ENCODE measurements at places on chromosomes 6 and 20.

- DNase-seq, result no peak
Measured at GRCh38 chr6:56223995-56224394, 23.4 kb downstream of the COL21A1 start.

- DNase-seq, result no peak
Measured at GRCh38 chr20:60269573-60270162, 311.4 kb downstream of the CDH26 start.

DNA sequence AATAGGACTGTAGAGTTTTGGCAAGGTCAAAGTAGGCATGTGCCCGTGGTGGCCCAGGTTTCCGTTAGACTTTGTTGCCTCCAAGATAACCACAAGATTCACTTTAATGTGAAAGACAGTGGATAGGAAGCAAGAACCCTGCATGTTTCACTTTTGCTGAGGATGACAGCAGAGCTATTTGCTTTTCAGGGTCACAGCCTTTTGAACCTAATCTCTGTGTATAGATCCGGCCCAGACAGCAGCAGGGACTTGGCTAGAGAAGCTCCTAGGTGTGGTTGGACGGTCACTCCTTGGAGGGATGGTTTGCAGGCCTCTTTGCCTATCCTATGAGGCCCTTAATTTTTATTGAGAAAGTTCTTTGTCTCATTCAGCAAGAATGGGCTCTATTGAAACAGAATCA is 538.8 kb downstream of the HACE1 start:
- DNase-seq, result no peak

- no peak for DNase-seq
Measured at GRCh38 chr6:168209420-168209819, 110.2 kb downstream of the DACT2 start.

- no peak for DNase-seq
Measured at GRCh38 chr6:29919506-29920445, 22.6 kb upstream of the HLA-A start.

- no peak for DNase-seq
Measured at GRCh38 chr6:6330407-6330806, 9.9 kb upstream of the F13A1 start.

GRCh38 chr6:164014346-164015087 is 600.0 kb downstream of the QKI start:
- DNase-seq, result no peak

- DNase-seq, result no peak
Measured at GRCh38 chr20:62578294-62578897, 63.9 kb upstream of the SLCO4A1 start.

GRCh38 chr6:166743406-166744222 is 116.6 kb upstream of the RPS6KA2 start:
- no peak for DNase-seq

DNA sequence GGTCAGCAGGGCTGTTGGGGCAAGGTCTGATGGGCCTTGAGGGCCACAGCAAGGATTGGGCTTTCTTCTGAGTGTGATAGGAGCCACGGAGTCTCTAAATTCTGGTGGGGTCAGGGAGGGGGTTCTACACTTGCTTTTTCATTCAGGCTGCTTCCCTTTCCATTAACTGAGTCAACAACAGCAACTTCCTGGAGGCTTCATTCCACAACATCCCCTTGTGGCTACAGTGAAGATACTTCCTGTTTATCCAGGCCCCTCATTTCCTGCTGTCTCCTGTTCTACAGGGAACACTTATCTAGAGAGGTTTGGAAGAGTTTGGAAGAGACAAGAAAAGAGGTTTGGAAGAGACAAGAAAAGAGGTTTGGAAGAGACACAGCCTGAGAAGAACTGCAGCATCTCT is 144.8 kb upstream of the ENPP5 start:
- no peak for DNase-seq

GRCh38 chr20:49603209-49603627 is 35.3 kb upstream of the PTGIS start:
- DNase-seq, result no peak

GRCh38 chr20:30593572-30593971 is 663.9 kb upstream of the DEFB115 start:
- no peak for DNase-seq

DNA sequence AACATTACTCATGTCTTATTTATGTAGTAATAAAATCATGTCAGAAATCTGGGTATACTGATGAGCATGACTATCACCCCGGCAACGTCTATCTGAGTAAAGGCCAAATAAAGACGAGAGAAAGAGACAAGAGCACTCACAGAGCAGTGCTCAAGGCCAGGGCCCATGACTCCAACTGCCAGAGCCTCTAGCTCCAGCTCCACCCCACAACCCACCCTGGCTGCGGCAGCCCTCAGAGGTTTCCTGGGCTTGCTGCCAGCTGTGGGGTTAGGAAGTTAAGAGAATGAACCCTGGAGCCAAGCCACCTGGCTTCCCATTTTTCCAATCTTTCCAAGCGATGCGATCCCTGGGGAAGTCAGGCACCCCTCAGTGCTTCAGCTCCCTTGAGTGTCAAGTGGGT is 92.0 kb upstream of the PAX1 start:
- DNase-seq, result no peak

DNA sequence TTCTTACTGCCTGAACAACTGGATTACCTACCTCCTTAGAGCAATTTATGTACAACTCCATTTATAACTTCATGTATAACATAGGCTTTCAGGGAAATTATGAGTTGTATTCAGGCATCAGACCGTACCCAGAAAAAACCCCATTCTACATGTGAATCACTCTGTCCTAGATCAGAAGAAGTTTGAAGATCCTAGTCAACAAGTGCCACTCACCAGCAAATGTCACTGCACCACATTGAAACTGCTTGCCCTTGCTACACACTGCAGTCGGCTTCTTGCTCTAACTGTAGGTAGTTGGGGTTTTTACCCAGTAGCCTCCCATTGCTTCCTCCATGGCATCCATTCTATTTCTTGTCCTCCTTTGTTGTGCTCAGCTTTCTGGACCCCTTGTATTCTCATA is 132.4 kb downstream of the DNAH8 start:
- DNase-seq, result no peak

GRCh38 chr20:36010076-36010475 is 41.7 kb downstream of the CNBD2 start:
- no peak for DNase-seq

DNA sequence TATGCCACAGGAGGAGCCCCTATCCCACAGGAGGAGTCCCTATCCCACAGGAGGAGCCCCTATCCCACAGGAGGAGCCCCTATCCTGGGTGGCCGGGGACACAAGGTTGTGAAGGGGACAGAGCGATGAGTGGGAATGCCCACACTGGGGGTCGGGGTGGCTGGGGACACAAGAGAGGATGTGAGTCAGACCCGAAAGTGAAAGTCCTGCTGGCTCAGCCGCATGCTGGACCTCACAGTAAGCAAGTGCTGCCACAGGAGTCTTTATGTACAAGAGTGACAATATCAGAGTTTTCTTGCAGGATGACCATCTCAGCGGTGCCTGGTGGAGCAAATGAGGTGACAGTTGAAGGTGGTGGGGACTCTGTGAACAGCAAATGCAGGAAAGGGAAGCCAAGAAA is 93.7 kb downstream of the PSMB1 start:
- no peak for DNase-seq

- no peak for DNase-seq
Measured at GRCh38 chr6:133203344-133203697, 37.8 kb upstream of the EYA4 start.

DNA sequence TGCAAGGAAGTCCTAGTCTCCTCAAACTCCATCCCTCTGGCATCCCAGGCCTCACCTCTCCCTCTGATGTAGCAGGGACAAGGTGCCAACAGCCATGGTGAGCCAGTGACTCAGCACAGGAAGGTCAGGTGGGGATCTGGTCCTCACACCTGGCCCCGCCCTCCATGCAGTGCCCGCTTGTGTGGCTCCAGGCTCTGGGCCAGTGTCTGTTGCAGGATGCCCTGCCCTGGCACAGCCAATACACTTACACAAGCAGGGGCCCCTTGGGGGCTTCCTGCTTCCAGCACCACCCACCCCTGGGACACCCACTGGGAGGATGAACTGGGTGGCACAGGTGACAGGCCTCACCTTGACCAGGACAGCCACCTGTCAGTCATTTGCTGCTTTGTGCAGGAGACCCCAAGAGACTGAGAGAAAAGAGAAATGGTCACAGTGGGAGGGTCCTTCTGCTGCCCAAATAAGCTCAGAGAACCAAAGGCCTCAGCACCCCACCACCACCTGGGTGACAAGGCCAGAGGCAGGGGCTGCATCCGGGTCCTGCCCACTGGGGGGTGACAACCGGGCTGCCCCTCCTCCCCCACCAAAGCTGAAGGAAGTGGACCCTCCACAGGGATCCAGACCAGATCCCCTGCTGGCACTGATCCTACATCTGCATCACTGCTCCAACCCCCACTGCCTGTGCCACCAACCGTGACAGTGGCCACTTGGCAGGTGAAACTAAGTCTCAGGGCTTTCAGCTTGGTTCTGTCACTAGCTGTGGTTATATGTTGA is 658.8 kb upstream of the DEFB115 start:
- no peak for DNase-seq

DNA sequence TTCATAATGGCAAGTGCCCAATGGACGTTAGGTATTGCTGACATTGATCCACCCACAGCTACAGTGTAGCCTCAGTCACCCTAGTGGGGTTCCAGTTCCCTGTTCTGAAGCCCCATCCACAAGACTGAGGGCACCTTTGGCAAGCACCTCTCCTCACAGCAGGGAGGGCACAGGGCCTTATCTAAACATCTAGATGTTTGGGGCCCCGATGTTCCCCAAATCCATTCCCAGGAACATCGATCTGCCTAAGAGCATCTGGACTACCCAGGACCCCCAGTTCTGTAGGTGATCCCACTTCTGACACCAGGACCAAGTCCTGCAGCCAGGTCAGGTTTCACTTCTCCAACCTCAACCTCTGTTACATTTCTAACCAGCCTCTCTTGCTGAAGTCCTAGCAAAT is 10.6 kb downstream of the APCDD1L start:
- no peak for DNase-seq

DNA sequence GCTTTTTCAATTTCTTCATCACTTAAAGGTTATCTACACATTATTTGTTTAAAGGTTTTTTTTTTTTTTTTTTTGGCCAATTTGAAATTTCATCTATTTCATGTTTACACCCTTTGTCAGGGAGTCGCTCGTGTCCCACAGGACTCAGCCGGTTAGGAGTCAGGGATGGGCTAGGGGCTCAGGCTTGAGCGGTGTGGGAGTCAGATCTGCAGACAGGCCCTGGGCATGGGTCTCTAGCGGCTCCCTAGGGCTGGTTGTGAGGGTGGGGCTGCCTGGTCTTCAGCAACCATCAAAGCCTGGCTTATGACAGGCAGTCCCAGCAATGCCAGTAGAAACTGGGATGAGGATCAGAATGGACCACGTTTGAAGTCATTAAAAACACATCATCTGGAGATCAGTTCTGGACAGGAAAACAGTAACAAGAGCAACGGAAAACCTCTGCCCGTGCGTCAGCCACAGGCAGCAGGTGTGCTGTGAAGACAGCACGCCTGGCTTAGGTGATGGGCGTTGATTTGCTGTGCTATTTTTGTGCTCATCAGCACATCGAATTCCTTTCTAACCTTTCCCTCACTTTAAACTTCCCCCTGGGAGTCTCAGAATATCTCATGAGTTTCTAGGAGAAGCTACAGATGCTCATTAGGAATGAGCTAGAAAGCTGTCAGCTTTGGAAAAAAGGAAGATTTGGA is 91.3 kb upstream of the MPC1 start:
- no peak for DNase-seq

DNA sequence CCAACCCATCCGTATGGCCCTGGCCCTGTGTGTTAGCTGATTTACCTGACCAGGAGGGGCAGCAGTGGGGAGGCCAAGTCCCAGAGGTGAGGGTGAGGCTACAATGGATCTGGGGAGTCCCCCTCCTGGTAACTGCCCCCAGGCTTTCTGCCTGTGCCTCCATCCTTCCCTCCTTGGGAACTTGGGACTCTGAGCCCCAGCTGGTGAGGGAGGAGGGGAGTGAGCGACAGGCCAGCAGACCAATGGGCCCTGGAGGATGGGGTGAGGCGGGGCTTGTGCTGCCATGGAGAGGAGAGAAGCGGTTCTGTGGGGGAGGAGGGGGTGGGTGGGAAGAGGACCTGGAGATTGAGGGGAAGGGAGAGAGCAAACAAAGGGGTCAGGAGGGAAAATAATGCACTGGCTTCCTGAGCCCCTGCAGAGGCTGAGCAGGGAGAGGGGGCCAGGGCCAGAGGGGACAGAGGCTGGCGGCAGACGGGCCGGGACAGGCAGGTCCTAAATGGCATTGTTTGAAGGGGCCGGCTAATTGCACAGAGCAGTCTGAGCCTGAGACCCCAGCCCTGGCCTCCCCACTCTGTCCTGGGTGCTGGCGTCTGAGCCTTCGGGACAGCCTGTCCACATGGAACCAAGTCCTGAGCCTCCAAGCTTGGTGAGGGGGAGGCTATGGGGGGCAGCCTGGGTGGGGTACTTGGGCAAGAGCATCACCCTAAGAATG is 17.5 kb downstream of the DNMT3B start:
- DNase-seq, result no peak

DNA sequence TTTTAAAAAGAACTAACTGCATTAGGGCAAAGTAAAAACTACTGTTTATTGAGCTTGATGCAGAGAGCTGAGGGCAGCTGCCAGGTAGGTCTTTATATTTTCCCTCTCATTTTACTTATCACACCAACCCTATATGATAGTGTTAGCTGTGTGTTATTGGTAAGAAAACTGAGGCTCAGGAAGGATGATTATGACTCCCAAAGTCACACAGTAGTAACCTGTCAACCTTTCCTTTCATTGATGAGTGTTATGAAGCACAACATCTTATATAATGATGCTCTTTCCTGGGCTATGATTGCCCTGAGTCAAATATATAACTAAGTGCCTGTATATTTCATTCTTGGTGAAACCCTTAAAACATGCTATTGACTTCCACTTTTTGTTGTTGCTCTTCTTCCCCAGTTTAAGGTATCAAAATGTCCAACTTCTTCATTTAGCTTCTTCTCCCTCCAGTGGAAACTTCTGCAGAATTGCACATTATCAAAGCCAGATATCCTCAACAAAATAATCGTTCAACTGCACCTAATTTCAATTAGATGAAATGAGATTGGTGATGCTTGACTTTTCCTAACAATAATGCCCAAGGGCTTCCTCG is 8.1 kb downstream of the GFOD1 start:
- no peak for DNase-seq

DNA sequence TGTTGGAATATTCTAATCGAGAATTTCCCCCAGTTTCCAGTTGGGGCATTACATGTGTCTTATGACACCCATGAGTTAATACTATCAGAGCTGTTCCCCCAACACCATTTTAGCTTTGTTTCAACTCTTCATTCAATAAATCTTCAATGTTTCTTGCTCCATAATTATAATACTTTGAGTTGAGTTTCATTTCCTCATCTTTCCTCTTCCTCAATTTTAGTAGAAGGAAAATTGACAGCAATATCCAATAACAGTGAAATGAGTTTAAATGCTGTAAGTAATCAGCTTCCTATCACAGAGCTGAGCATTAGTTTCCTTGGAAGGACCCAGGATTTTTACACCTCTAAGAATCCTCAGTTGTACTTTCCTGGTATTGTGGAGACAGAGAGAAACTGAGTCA is 1.0 kb upstream of the STMND1 start:
- DNase-seq, result no peak
